ENCODE measurements at places on chromosomes 12 and 14.

DNA sequence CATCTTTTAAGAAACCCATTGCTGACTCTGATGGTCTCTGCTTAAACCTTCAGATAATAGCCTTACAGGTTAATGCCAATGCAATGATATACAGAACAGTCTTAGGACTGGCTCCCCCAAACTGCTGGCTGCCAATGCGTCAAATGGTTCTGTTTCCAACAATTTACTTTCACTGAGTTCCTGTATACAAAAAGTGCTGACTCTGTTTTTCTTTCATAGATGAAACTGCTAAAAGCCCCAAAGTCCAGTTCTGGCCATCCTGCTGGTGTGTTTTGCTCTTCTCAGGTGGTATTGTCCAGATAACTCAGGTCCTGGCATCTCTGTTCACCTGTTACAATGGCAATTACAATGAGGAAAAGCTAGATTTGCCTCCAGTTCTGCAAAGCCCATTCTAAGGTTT, 326.9 kb downstream of the GRIN2B start:
- no peak for DNase-seq

GRCh38 chr12:123532019-123532418, 1.5 kb downstream of the RILPL1 start:
- DNase-seq = no peak

GRCh38 chr14:80862983-80863382, 78.6 kb downstream of the CEP128 start:
- DNase-seq = no peak

DNA sequence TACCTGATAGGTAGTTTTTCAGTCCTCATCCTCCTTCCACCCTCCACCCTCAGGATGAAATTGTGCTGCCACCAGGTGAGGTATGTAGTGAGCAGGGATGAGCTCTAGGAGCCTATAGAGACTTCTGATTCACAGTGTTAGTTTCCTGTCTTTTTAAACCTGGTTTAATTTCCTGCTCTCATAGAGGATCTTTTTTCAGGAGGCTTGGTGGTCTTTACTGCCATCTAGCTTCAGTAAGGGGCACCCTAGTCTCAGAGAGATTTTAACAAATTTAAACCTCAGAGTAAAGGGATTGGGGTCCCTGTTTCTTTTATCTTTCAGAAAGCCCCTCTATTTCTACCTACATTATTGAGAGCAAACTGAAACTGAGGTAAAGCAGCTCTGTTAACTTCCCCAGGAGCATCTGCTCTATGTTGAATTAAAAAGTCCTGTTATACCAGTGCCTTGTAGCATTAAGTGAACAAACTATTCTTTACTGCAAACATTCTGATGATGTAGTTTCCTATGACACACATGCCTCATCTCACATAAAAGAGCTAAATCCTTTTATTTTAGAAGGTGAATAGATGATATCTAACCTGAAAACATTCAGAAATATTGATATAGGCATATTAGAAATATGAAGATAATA, 172.2 kb upstream of the DDHD1 start:
- no peak for DNase-seq

- no peak for DNase-seq
Measured at GRCh38 chr14:104110491-104111209, 25.1 kb downstream of the ASPG start.

DNA sequence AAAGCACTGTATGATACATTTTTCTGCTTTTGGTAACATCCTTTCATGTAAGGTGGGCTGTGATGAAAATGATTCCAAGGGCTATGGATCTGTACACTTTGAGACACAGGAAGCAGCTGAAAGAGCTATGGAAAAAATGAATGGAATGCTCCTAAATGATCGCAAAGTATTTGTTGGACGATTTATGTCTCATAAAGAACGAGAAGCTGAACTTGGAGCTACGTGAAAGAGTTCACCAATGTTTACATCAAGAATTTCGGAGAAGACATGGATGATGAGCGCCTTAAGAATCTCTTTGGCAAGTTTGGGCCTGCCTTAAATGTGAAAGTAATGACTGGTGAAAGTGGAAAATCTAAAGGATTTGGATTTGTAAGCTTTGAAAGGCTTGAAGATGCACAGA, 22.1 kb upstream of the SRGAP1 start:
- DNase-seq = no peak

DNA sequence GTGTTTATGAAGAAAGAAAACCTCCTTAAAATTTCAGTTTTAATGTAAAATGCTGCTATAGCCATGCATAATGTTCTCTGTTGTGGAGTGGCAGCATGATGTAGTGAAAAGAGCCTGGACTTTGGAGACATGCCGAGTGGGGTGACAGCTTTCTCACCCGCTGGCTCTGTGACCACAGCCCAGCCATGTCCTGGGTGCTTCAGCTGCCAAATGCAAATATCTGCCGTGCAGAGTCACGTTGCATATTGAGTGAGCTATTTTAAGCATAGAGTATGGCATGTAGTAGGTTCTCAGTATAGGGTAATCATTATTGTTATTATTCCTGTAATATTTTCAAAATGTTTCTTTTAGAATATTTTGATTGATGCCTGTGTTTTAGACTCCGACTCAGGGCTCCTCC, 15.5 kb upstream of the TCTN2 start:
- DNase-seq = no peak

GRCh38 chr12:127412866-127413265, 854.1 kb upstream of the TMEM132C start:
- DNase-seq = no peak

DNA sequence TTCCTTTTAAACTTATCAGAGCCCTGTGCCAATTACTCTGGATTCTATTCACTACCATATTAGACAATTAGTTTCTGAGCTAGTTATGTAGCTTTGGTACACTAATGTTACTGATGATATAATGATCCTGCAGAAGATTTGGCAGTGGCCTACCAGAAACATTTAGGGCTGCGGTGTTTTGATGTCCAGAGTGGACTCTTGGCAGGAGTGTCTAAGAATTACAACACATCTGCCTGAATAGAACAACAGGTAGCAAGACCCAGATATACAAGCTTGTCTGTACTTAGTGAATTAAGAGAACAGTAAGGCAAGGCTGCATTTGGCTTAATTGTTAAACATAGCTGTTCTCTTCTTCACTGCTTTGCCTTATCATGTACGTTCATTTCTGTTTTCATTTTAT, 691.6 kb upstream of the FBXO33 start:
- no peak for DNase-seq

GRCh38 chr12:49088150-49088931, 6.3 kb downstream of the DHH start:
- DNase-seq = peak; percentile 95

- no peak for DNase-seq
Measured at GRCh38 chr12:29578731-29579130, 81.2 kb upstream of the OVCH1 start.

GRCh38 chr14:60151715-60152114, 13.5 kb downstream of the DHRS7 start:
- DNase-seq = peak; percentile 70
